H7 (cell line): ENCODE measurements at places on chromosomes 1 and 21.

DNA sequence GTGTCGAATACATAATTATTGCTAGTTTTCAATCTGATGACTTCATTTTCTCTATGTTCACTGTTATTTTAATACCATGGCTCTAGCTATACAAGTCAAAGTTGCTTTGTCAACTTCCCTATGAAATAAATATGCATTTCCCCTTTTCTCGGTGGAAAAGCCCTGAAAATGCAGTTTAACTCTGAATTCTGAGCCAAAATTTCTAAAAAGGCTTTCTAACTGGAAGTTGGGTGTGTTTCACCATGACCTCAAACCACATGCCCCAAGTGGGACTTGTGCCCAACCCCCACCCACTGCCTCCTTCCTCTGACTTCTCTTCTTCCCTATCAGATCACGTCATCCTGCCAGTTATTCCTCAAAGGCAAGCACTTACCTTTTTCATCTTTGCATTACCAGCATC lies 8.9 kb downstream of the MKNK1 start:
- no peak for DNase-seq

- no peak for DNase-seq
These were observed 753 bp downstream of the C1orf210 start for GRCh38 chr1:43284546-43285110.

GRCh38 chr21:24045775-24046215 lies 1561.5 kb downstream of the MRPL39 start:
- no peak for DNase-seq

DNA sequence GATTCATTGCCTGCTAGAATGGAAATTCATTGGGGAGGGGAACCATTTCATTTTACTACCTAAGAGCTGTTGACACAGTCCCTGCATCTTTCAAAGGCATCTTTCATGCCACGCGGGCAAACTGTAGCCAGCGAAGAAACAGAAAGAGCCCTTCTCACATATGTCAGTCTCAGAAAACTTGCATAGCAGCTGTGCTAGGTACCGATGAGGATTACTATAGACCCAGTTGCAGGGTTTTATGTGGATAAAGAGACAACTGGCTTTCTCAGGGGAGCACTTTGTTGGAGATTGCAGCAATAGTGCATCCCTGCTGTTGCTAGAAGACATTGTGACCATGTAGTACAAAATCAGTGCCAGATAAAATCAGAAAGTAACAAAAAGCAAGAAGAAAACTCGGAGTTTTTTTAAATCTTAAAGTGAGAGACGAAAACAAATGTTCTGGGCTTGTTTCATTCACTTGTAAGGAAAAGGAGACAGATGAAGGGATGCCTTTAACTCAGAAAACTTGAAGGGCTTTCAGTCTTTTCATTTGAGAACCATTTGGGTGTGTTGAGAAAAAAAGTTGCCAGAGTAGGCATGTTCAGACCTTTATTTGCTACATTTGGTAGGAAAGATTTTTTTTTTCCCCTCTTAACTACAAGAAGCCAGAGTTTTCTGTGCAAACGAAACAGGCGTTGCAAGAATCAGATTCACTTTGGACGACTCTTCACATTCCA lies 804.1 kb downstream of the USP25 start:
- DNase-seq, result no peak

- no peak for DNase-seq
These were observed 4.7 kb upstream of the LHX4 start for GRCh38 chr1:180225403-180225802.

- no peak for DNase-seq
These were observed 15.2 kb downstream of the GALNT2 start for GRCh38 chr1:230082211-230082610.

- DNase-seq, result no peak
These were observed 25.3 kb downstream of the YARS1 start for GRCh38 chr1:32791881-32792280.
